ENCODE measurements at places on chromosomes 16 and 17.
A peak's percentile ranks its signal among the peaks of the same experiment; 100 is the strongest.

GRCh38 chr17:18224053-18224386 lies 1.4 kb upstream of the LLGL1 start:
- DNase-seq: no peak

- DNase-seq: peak; percentile 17
These were observed 13.3 kb upstream of the USP36 start for GRCh38 chr17:78853926-78854394.

GRCh38 chr16:79272141-79272577 lies 328.4 kb downstream of the MAF start:
- no peak for DNase-seq

DNA sequence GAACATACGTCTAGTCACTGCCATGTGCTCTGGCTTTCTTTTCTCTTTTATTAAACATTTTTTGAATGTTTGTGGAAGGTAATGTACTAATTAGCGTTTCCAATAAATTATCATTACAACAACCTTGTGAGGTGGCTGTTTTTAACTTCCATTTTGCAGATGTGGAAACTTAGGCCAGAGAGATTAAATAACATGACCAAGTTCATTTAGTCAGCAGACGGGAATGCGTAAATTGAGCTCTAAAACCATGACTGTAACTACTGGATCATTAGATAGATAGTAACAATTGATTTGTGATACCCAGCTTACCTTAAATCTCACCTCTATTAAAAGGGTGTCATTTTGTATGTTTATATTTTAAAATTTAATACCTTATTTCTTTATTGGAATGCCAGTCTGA lies 49.4 kb downstream of the RABEP1 start:
- DNase-seq: no peak

DNA sequence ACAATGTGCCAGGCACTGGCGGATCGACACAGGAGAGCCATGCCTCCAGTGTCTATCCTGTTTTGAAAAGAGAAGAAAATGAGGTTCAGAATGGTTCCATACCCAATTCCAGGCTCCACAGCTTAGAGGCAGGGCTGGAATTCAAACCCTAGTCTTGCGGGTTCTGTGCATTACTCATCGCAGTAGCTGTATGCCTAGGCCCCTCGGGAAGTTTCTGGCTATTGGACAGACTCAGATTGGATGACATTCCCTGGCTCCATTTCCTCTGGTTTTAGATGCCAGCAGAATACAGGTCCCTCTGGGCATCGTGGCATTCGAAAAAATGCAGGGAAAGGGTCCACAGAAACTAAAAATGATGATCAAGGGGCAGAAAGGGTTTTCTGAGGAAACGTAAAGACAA lies 184.7 kb downstream of the COPRS start:
- no peak for DNase-seq

DNA sequence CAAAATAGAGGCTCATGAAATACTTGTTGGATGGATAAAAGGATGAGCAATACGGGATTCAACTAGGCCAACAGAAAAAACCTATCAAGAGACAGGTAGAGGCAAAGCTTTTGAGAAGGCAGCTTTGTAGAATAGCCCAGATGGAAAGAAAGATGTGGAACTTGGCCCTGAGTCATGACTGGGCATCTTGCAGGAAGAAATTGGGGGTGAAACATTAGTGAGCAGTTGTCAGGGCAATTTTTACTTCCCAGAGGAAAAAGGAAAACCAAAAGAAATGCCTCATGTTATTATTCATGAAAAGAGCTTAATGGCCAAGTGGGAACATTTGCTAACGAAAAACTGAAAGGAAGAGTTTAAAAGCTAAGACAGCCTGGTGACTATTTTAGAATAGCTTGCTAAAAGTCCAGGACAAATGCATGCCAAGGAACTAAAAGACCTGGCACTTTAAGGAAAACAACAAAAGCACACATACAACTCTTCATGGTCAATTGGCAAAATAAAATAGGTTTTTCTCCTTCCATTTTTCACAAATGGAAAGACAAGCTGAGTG lies 180.1 kb downstream of the HS3ST3A1 start:
- no peak for DNase-seq

GRCh38 chr17:45277216-45277849 lies 15.4 kb upstream of the SPATA32 start:
- peak; percentile 99 for DNase-seq

DNA sequence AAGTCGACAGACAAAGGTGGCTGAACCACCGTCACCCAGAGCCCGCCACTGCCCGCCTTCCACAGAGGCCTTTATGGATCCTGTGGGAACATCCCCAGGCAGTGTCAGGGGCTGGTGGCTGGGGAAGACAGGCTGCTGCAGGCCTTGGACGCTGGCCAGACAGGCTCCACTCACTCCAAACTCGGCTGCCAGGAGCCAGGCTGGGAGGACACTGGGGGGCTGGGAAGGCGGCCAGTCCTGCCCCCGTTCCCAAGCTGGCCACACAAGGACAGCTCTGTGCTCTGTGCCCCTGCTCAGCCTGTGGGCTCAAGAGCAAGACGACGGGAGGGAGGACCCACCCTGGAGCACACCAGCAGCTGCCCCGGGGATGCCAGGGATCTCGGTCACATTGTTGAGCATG lies 7.6 kb upstream of the LCAT start:
- no peak for DNase-seq

DNA sequence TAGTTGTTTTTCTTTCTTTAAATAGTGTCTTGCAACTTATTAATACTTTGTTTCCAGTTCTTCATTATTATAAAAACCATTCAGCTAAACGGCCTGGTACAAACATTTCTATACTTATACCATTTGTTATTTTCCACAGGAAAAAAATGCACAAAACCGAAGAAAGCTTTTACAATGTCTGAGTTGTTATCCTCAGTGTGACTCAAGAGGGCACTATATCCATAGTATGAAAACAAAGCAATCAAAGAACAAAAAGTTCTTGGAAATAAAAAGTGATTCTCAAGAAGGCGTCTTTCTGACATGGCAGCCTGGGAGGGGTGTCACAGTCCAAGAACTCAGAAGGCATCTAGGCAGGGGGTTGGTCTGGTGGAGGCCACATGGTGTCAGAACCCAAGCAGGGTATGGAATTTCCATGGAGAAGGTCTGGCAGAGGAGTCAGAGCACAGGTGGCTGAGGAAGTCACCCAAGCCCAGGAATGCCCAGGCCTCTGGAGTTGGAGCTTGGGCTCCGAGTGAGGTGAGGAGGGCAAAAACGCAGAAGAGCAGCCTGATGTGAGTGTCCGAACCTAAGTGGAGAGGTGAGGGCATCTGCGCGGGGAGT lies 70.9 kb upstream of the ATP2A3 start:
- no peak for DNase-seq

GRCh38 chr17:38324141-38324697 lies 19.5 kb downstream of the GPR179 start:
- DNase-seq: no peak

GRCh38 chr16:80604600-80605355 lies 64.0 kb downstream of the DYNLRB2 start:
- DNase-seq: no peak

DNA sequence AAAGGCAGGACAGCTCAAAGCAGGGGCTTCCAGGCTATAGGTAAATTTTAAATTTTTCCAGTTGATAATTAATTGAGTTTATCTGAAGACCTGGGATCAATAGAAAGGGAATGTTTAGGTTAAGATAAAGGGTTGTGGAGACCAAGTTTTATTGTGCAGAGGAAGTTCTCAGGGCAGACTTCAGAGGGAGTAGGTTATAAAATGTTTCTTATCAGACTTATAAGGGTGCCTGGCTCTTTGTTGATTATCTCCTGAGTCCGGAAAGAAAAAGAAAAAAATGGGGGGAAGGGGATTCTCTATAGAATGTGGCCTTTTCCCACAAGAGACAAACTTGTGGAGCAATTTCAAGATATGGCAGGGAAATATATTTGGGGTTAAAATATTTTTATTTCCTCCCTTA lies 15.9 kb downstream of the SLC46A1 start:
- DNase-seq: no peak

GRCh38 chr16:10566613-10567012 lies 13.8 kb downstream of the EMP2 start:
- no peak for DNase-seq

- no peak for DNase-seq
These were observed 7.3 kb upstream of the GFOD2 start for GRCh38 chr16:67726106-67727034.

DNA sequence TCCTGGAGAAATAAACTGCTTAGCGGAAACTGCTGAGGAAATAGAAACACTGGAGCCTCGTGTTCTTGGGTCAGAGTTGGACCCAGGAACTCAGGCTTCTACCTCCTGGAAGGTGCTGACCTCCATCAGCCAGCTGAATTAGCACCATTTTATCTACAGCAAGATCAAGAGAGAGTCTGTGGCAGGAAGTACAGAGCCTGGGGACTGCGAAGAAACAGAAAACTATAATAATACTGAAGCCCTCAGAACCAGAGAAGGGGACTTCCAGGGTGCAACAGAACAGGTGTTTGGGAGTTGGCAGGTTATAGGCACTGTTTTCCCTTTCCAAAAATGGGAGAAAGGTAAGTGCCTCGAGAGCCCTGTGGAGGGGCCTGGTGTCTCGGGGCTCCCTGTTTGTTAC lies 379.7 kb downstream of the CA10 start:
- no peak for DNase-seq

GRCh38 chr16:11295672-11296071 lies 14.5 kb upstream of the PRM1 start:
- DNase-seq: no peak

GRCh38 chr17:311119-311782 lies 41.4 kb downstream of the RPH3AL start:
- DNase-seq: no peak

DNA sequence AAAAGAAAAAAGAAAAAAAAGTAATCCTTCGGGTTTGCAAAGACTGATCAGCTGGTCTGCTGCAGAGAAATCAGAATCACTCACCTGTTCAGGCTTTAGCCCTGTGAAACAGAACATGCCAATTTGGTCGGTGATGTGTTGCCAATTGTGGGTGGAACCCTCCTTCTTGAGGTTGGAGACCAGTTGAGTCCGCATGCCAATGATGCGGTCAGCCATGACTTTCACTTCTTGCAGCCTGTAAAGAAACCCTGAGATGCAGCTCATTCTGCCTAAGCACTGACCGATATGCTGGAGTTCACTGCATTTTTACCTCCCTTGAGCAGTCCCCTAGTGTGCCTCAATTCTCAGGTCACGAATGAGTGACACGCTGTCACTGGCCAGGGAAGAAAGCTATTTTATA lies 24.8 kb upstream of the SLC38A7 start:
- no peak for DNase-seq

DNA sequence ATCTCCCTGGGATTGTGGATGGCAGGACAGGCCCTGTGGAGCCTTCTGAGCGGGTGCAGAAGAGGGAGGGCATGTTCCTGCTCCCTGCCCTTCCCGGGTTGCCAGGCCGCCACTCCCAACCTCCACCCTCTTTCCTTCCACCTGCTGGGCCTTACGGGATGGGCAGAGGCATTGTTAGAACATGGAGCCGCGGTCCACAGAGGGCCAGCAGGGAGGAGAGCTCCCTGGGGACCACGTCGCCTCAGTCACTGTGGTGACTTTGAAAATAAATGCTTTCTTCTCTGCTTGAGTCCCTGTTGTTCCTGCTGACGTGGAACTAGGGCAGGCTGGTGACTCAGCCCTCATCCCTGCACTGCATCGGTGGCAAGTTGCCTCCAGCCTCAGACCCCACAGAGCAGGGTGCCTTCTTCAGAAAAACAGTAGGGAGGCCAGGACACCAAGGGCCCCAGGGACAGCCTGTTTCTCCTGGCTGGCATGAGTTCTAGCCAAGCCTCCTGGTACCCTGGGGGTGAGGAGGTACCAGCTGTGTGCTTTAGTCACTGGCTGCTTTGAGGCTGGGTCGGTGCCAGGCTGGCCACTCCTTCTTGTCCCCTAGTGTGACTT lies 224.9 kb downstream of the SEC14L1 start:
- DNase-seq: no peak

GRCh38 chr17:3739422-3740124 lies 15.9 kb downstream of the HASPIN start:
- DNase-seq: no peak

GRCh38 chr17:57674894-57675293 lies 70.2 kb downstream of the CCDC182 start:
- DNase-seq: no peak

DNA sequence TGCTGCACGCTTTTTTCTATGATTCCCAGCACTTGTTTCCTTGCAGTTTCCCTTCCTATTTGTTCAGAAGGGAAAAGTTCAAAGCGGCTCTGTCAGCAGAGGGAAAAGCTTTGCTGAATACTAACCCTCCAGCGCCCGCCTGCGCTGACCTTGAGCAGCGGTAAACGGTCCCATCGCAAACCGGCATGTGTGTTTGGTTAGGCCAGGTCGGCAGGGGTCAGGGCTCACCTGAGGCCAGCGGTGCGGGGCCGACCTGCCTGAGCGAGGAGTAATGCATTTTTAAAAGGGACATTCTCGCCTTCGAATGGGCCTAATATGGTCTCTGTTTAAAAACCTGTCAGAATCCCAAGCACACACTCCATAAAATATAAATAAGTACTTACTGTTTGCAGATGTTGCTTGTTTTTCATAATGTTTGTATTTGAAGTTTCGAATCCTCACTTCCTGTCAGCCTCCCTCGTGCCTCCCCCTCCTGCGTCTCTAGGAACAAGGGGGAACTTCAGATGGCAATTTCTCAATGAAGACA lies 110.1 kb downstream of the IRX3 start:
- no peak for DNase-seq

DNA sequence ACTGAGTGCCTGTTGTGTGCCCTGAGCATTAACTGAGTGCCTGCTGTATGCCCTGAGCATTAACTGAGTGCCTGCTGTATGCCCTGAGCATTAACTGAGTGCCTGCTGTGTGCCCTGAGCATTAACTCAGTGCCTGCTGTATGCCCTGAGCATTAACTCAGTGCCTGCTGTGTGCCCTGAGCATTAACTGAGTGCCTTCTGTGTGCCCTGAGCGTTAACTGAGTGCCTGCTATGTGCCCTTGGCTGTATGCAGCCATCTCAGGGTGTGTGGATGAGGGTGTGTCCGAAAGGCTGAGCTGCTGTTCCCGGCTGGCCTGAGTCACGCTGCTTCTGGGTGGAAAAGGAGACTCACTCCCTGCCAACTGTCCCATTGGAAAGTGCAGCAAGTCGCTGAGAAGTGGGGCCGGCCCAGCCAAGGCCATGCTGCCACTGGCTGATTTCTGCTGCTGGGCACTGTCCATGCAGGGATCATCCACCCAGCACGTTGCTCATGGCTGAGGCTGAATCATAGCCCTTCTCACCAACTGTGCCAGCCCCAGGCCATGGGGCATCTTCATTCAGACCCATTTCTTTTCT lies 113.8 kb downstream of the OR1D5 start:
- DNase-seq: no peak

Data from erythroblast (primary cell).